Fibroblast of skin of right quadriceps (primary cell): ENCODE measurements at places on chromosomes 12 and 14.

- DNase-seq, result peak; percentile 42
Observed at GRCh38 chr14:102320033-102320660, 601 bp downstream of the ZNF839 start.

DNA sequence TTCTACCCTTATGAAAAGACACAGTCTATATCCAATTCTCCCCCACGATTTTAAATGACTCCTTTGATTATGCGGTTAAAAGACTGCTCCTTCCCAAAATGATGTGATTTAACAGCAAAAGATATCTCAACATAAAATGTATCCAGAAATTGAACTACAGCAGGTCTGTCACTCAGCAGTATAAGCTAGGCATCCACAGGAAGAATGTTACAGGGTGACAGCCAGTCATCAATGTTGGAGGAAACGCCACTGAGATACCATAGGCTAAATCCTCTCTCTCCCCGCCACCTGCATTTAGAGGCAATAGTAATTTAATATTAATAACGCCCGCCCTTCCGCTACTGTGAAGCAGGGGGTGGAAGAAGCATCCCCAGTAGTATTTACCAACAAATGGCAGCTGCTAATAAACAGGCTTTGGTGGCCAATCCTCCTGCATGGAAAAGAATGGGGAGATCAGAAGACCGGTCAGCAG, 613 bp downstream of the RECQL start:
- DNase-seq, result no peak

DNA sequence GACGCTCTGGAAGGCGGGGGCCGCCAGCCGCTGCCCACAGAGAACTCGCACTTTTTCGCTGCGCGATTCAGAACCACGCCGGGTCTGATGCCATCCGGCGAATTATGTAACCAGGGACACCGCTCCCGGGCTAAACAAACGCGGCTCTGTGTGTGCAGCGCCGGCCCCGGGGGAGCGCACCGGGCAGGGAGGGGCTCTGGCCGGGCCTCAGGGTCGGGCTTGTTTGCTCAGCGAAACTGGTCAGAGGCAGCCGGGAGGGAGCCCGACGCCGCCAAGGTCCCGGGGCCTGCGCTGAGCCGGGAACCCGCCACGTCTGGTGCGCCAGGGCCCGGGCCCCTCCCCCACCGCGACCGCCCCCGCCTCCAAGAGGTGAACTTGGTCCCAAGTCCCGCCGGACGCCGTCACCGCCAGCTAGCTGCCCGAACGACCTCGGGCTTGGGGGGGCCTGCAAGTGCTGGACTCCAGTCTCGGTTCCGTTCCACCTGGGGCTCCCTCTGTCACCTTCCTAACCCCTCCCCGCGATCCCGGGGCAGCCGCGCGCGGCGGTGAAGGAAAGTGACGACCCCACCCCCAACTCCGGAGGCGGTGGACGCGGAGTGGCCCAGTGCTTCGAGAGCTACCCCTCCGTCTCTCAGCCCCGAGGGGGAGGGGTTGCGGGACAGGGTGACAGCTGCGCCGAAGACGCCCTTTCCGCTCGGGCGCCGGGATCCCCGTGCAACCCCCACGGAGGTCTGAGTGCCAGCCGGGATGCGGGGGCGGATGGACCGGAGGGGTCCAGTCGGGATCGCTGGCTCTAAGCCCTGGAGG, 848 bp downstream of the CTDSP2 start:
- DNase-seq, result peak; percentile 43

- DNase-seq, result no peak
Observed at GRCh38 chr12:124555168-124556073, 12.0 kb downstream of the NCOR2 start.

DNA sequence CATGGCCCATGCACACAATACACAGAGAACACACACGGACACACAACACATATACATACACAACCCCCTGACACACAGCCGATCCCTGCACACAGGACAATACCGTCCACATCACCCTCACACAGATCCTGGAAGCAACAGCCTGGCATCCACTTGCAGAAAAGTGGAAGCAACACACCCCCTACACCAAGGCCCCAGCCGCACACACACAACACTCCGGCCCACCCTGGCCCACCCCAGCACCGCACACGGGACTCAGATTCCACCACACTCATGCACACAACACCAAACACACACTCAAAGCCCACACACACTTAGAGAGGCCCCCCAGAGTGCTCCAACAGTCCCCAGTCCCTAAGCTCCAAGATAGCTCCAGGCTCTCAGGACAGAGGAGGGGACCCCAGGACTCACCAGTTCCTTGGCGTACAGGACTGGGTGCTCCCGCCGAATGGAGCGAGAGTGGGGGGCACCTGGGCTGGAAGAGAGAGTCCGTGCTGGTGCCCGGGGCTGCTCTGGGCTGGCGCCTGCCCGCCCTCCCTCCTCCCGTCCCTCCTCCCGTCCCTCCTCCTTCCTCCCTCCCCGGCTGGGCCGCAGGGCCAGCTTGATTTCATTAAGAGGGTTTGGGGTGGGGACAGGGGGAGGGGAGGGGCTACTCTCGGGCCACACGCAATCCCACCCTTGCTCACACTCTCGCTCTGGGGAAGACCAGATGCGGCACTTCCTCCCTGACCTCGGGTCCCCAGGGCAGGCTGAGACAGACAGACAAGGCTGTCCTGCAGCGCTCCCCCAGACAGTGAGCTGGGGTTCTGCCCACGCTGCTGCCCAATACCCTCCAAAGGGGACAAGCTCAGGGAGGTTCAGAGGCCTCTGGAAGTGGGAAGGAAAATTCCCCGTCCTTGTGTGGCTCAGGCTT, at the start of gene TMEM119:
Gene TMEM119 (minus strand): TSS at position 526 of the 913 bp plus-strand sequence. CDS start 5,701 bp downstream, outside the sequence.
- DNase-seq, result peak; percentile 88

- peak; percentile 25 for DNase-seq
Observed at GRCh38 chr12:2344885-2345284, 292.1 kb downstream of the CACNA1C start.

DNA sequence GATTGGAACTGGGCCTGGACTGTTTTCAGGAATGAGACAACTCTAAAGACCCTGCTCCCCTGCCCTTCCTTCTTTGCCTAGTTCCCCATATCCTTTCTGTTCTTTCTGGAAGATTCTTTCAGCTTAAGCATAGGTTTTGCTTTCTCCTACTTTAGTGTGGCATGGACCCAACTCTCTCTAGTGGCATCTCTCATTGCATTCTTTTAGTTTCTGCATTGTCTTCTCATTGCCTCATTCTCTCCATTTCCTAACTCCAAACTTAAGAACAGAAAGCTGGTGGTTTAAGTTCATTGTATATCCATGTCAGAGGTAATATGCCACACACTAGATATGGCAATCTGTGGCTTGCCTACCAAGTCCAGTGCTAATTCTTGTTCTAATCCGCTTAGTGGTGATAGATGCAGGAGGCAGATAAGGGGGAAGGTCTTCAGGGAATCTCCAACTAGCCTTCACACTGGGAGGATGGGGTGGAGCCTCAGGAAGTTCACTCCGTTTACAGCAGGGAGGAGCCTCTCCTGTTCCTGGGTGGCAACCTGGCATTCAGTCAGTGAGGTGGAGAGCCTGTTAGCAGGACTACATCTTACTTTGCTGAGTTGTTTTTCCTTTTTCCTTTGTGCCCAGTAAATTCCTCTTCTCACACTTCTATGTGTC, 165.1 kb upstream of the LMNTD1 start:
- no peak for DNase-seq

DNA sequence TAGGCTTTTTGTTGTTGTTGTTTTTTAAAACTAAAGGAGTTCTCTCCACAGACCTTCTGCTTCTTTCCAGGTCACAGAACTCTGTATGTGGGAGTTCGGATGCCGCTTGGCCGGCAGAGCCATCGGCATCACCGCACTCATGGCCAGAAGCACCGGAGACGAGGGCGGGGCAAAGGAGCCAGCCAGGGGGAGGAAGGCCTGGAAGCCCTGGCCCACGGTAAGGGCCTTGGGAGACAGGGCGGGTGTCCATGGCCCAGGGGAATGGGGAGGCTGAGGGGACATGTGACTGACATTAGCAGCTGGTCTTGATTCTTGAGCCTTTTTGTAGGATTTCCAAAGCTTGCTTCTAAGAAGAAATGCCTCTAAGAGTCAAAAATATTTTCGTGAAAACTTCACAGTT, 26.2 kb downstream of the SLC4A8 start:
- DNase-seq, result no peak

DNA sequence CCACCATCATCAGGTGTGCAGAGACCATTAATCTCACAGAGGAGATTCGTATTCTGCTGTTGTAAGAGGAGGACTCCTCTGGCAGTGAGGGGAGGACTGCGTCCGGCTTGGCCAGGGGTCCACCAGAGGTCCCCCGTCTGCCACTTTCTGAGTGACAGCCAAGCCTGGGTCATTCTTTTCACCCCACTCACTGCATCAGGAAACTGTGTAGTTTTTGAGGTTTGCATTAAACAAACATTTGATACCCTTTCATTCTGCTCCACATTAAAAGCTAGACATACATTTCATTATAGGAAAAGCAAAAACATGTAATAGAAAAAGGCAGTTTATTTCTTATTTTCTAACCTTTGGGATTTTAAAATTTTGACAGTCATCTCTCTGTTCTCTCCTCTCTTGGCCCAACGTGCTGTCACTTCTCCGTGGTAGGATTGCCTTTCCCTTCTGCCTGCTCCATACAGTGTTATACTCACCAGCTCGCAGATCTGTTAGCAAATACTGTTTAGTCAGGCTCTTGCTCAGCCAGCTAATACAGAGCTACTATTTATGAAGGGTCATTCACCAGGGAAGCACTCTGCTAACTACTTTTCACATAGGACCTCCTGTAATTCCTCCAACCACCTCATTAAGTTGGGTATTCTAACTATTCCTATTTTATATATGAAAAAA, 99.3 kb downstream of the PELI2 start:
- no peak for DNase-seq

- peak; percentile 94 for DNase-seq
Observed at GRCh38 chr12:67534681-67535080, 113.9 kb upstream of the DYRK2 start.

DNA sequence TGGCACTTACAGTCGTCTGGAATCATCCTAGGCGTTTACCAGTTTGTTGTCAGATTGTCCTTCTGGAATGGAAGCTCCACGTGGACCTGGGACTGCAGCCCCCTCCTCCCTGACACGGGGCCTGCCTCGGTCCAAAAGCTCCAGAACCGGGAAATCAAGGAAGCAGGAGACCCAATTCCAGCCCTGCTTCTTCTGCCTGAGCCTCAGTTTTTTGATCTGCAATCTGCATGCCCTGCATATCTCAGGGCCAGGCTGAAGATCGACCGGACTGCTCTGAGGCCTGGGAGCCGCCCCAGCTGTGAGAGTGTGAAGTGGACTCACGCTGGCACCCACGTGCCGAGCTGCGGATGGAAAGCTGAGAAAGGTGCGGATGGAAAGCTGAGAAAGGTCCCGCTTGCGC, 98.6 kb downstream of the SETD3 start:
- DNase-seq, result no peak

- peak; percentile 64 for DNase-seq
Observed at GRCh38 chr12:127819056-127819455, 447.9 kb upstream of the TMEM132C start.

GRCh38 chr12:119475650-119476049, 117.9 kb upstream of the TMEM233 start:
- no peak for DNase-seq

DNA sequence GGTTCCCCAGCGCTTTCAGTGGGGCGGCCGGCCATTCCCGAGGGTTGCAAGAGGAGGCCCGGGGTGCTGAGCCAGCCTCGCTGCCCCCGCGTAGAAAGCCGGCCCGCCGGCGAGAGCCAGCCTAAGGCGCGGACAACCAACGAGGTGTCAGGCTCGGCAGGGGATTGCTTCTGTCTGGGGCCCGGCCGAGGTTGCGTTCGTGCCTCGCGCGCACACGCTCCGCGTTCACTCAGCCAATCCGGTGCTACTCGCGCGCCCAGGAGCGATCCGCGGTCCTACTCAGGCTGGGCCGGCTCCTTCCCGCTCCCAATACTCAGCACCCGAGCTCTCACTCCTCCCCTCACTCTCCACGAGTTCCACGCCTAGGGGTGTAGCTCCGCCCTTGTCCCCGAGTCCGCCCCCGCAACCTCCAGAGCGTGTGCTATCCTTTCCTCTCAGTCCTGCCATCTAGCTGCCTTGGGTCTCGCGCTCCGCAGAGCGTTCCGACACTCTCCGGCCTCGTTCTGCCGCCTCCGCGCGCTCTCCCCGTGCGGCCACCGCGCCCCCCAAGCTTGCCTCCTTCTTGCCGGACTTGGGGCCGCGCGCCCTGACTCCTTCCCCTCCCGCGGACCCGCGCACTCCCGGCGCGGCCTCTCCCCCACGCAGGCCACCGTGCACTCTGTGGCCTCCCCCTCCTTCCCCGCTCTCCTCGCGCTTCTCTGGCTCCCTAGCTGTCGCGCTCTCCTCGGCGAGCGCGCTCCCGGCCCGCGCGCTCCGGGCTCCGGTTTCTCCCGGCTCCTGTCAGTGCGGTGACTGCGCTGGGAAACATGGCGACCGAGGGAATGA, at the start of gene GPHN:
Gene GPHN (plus strand): TSS at position 426 of the 825 bp plus-strand sequence.
- peak; percentile 98 for DNase-seq

DNA sequence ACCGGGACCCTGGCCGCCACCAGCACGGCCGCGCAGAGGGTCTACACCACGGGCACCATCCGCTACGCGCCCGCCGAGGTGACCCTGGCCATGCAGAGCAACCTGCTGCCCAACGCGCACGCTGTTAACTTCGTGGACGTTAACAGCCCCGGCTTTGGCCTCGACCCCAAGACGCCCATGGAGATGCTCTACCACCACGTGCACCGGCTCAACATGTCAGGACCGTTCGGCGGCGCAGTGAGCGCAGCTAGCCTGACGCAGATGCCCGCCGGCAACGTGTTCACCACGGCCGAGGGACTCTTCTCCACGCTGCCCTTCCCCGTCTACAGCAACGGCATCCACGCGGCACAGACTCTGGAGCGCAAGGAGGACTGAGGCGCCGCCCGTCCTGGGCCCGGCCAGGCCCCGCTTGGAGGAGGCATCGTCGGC, 150.1 kb downstream of the EGLN3 start:
- no peak for DNase-seq

DNA sequence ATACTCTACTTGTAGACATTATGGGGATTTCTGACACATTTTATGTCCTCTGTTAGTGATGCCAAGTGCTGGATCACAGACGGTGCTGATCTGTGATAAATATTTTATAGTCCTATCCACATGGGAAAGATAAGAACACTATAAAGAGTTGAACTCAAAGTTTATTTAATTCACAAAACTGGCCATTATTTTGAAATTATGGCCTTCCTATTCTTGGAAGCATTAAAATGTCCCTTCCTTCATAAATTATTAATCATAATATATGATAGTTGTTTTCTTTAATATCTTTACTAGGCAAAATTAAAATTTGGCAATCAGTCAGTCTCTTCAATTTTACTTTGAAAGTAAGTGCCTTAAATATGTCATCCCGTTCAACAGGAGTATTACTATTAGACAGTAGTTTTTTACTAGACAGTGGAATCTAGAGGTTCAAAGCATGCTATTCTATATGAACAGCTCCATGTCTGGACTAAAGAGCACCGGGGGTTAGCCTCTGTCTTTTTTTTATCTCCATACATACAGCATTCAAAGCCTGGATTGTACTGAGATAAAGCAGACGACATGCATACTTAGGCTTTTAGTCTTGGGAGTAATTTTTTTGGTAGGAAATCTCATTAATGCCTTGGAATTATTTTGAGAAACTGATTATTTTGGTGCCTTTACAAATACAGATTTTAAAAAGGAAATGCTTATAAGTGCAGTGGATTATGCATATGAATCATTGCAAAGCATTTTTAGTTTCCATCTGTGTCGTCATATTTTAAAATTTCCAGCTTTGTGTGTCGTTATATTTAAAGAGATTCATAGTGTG, 306.1 kb upstream of the RGS6 start:
- peak; percentile 50 for DNase-seq
